ENCODE measurements at places on chromosomes 2 and 18. TPM values are rescaled to one million over a fixed set of nuclear protein-coding genes. Genes with fewer than 3 reads are reported as not detected.
A peak's percentile ranks its signal among the peaks of the same experiment; 100 is the strongest.

- DNase-seq, result no peak
- H3K27ac ChIP-seq, result no peak overlapping the region
- H3K27me3 ChIP-seq, result no peaks in the 10 kb centered on the region
- no peaks in the 10 kb centered on the region for H3K36me3 ChIP-seq
- no peak overlapping the region for H3K4me3 ChIP-seq
Measured at GRCh38 chr18:49886891-49887764, 73.8 kb upstream of the ACAA2 start.

GRCh38 chr2:110735366-110735765 is 3.0 kb downstream of the ACOXL start:
- H3K4me1 ChIP-seq, result no peaks in the 10 kb centered on the region
- H3K27me3 ChIP-seq, result peaks cover 39% of the 10 kb centered on the region
- no peak overlapping the region for H3K27ac ChIP-seq
- no peaks in the 10 kb centered on the region for H3K36me3 ChIP-seq
- no peak overlapping the region for H3K4me3 ChIP-seq

DNA sequence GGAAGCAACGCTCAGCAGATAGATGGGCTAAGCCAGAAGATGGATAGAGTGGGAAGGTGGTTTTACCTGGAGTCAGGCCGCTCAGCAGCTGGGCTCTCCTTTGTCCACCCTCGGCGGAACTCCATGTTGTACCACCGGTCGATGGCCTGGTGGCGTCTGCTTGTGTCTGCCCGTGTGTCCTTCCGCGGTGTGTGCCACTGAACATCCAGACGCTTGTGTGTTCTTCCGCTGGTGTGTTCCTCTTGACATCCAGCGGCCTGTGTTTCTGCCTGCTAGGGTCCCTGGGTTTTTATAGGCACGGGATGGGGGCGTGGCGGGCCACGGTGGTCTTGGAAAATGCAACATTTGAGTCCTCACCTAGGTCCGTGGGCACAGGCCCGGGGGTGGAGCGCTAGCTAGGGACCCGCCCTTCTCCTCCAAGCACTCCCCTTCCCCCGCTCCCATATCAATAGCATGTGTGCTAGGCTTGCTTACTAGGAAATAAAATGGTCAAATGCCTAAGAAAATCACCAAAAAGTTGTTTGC is 1431.7 kb upstream of the ACVR2A start:
- H3K4me3 ChIP-seq, result no peak overlapping the region
- H3K4me1 ChIP-seq, result no peaks in the 10 kb centered on the region
- DNase-seq, result no peak
- no peaks in the 10 kb centered on the region for H3K27me3 ChIP-seq

DNA sequence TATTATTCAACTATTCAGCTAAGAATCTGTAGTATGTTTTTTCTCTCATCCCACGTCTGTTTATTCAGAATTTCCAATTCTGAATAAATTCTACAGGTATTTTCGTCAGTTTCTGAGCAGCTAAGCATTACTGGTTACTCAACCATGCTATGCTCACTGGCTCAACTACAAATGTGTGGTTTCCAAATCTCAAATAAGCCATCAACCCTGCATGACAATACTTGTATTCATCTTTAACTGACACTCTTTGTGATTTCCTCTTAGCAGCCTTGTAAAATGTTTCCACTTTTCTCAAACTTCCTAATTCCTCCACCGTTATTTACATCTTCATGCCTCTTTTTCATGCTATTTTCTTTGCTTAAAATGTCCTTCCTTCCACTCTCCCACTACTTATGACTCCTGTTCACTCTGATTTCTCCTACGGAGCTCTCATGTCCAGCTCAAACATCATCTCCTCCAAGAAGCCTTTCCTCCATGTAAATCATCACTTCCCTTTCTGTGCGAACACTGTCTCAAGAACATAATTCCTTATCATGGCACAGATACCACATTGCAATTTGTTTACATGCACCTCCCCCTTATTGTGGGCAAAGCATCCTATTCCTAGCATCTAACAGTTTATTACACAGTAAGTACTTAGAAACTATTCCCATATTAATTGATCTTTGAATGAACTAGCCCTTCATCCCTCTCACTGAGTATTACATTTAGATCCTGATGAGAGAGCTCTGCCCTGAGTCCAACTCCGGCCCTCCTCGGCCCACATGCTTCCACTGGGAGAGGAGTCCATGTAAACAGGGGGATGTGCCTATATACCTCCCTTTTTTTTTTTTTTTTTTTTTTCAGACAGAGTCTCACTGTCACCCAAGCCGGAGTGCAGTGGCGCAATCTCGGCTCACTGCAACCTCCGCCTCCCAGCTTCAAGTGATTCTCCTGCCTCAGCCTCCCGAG is 10.5 kb downstream of the CCDC88A start:
- H3K4me1 ChIP-seq, result peaks cover 6% of the 10 kb centered on the region
- no peaks in the 10 kb centered on the region for H3K27me3 ChIP-seq
- H3K36me3 ChIP-seq, result peaks cover 5% of the 10 kb centered on the region
- no peak overlapping the region for H3K4me3 ChIP-seq

DNA sequence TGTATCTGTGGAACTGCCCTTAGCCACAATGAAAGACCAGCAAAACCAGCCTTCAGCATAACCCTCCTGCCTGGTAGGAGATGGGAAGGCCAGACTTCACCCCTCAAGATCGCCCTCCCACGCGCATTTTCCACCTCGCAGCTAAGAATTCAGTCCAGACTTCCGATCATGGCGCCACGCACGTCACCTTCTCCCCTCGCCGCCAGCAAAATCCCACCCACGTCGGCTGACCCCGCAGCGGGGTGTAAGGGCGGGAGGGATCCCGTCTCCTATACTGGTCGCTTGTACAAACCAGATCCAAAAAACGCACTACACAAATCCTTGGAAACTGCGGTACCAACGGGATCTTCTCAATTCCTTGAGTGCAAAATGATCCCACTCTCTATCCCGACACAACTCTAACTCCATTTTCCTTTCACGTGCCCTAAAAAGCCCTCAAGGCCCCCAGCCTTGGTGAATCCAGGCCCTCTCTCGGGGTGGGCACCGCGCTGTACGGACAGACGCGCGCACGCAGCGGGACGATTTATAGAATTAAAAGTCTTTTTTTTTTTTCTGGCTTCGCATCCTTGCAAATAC is 1.0 kb upstream of the BMPR2 start:
- peaks cover 4% of the 10 kb centered on the region for H3K4me1 ChIP-seq
- peak overlapping the region; percentile 82 for H3K4me3 ChIP-seq
- H3K36me3 ChIP-seq, result no peaks in the 10 kb centered on the region
- no peaks in the 10 kb centered on the region for H3K27me3 ChIP-seq
- H3K27ac ChIP-seq, result peak overlapping the region; percentile 99

DNA sequence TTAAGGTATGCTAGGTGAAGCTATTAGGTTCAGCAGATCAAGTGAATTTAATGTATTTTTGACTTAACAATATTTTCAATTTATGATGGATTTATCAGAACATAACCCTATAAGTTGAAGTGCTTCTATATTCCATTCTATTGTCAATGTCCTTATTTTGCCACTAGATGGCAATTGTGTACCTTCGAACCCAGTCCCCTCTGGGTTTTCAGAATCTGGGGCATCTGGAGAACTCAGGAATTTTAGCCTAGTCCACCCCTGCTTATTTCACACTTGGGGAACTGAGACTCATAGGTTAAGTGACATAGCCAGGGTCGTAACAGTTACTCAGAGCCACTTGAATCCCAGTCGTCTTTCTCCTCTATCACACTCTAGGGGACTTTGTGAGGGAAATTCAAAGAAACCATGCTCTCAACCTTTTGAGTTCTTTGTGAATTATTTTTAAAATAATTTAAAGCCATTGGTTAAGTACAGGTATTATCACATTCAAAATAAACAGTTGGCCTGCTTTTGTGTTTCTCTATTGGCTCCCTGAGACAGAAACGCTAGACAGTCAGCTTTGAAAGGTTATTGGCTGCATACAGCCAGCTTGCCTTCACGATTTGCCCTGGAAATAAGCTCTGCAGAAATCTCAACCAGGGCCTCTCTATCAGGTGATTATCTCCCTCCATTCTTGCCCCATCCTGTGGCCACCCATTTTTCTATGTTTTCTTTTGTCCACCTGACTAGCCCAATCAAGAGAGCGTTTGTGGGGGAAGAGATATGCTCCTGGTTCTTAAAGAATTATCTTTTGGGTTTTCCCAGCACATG is 145.0 kb downstream of the TTC27 start:
- DNase-seq, result peak; percentile 84
- H3K4me1 ChIP-seq, result no peaks in the 10 kb centered on the region
- H3K36me3 ChIP-seq, result no peaks in the 10 kb centered on the region
- H3K27ac ChIP-seq, result no peak overlapping the region
- no peak overlapping the region for H3K4me3 ChIP-seq
- no peaks in the 10 kb centered on the region for H3K27me3 ChIP-seq

DNA sequence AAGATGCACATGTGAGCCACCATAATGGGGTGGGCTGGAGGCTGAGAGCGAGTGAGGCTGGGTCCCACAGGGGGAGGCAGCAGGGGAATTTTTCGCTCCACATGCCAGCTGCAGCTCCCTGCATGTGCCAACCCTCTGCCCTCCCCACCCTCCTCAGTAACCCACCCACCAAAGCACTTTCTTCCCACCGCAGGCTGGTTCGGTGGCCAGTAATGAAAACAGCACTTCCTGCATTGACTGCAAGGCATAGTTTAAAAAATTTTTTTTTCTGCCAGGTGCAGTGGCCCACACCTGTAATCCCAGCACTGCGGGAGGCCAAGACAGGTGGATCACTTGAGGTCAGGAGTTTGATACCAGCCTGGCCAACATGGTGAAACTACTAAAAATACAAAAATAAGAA is 147.5 kb upstream of the TTC39C start:
- H3K27me3 ChIP-seq, result no peaks in the 10 kb centered on the region
- no peaks in the 10 kb centered on the region for H3K4me1 ChIP-seq
- H3K4me3 ChIP-seq, result no peak overlapping the region
- H3K36me3 ChIP-seq, result no peaks in the 10 kb centered on the region

DNA sequence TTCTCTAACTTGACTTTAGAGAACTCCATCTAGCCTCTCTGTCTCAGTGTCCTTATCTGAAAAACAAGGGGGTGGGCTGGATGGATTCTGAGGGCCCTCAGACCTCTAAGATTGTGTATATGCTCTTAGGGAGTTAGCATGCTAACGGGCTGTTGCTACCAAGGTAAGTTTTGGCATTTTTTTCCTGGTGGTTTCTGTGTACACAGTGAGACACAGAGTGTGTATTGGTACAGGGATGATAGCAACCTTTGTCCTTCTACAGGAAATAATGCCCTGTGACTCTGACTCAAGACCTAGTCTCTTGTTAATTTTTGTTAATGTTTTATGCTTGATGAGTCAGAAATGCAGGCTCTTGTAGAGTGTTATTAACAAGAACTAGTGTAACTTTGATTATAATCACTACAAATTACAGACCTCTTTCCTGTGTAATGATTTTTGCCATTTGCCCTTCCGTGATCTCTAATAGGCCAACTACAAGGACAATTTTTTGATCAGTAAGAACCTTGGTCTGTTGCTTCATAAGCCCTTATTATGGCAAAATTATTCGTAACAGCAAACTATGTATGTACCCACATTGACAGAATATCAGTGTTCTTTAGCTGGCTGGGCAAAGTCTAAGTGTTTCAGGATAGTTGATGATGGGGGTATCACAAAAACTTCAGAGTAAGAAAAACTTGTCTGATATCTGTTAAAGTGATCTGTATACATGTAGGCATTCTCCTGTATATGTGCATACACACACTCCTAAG is 89.7 kb downstream of the SPTBN1 start:
- no peak overlapping the region for H3K4me3 ChIP-seq
- H3K27me3 ChIP-seq, result no peaks in the 10 kb centered on the region
- H3K4me1 ChIP-seq, result peaks cover 5% of the 10 kb centered on the region

DNA sequence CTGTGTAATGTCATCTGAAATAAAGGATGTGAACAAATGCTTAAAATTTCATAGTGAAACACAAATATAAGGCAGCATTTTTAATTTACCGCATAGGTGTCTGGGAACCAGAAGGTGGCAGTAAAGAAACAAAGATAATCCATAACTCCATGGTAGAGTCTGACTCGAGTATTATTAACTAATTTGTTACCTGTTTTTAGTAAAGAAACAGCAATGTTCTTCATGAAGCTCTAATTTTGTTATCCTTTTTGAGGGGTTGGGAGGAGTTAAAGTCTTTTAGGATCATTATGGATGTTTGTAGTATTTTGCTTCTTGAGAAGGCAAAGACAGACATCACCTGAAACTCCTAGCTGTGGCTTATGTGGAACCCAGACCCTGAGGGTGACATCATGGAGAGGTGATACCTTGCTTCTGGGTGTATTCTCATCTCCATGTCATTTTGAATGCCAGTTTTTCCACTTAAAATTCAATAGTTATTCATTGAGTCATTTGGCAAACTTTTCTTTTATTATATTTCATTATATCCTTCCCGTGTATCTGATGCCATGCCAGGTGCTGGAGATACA is 286.2 kb upstream of the EPAS1 start:
- H3K36me3 ChIP-seq, result no peaks in the 10 kb centered on the region
- peak; percentile 45 for DNase-seq
- H3K27me3 ChIP-seq, result no peaks in the 10 kb centered on the region
- no peak overlapping the region for H3K27ac ChIP-seq
- H3K4me3 ChIP-seq, result no peak overlapping the region

GRCh38 chr18:12048827-12049175 is 44.8 kb upstream of the ANKRD62 start:
- peak; percentile 85 for DNase-seq
- peaks cover 6% of the 10 kb centered on the region for H3K4me1 ChIP-seq
- no peak overlapping the region for H3K27ac ChIP-seq
- H3K4me3 ChIP-seq, result peak overlapping the region; percentile 2

GRCh38 chr2:222293660-222294630 is 4.9 kb downstream of the PAX3 start:
- H3K27ac ChIP-seq, result no peak overlapping the region
- no peak for DNase-seq
- H3K4me3 ChIP-seq, result no peak overlapping the region
- H3K27me3 ChIP-seq, result peaks cover 83% of the 10 kb centered on the region
- H3K4me1 ChIP-seq, result peaks cover 2% of the 10 kb centered on the region

GRCh38 chr18:53864770-53865169 is 359.7 kb downstream of the MBD2 start:
- no peaks in the 10 kb centered on the region for H3K36me3 ChIP-seq
- H3K4me1 ChIP-seq, result no peaks in the 10 kb centered on the region
- no peaks in the 10 kb centered on the region for H3K27me3 ChIP-seq

DNA sequence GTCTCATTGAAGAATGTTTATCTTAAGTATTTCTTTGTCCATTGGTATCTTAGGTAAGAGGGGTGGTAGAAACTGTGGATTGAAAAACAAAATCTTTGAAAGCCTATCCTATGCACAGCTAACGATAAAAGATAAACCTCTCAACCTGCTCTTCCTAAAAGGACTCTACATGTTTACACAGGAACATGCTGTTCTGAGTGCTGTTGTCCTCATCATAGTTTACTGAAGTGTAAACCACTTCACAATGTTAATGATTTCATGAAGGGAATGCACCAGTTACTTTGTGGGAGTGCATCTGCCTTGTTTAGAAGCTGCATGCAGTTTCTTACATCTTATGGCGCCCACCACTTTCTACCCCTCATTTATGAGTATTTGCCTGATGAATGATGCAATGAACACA is 1.2 kb downstream of the ACMSD start:
- no peak overlapping the region for H3K4me3 ChIP-seq
- no peaks in the 10 kb centered on the region for H3K4me1 ChIP-seq
- no peak overlapping the region for H3K27ac ChIP-seq
- no peaks in the 10 kb centered on the region for H3K36me3 ChIP-seq

Gene OR6B2
- total RNA-seq, result not detected

Gene SLC40A1
- total RNA-seq, result 97.4 TPM

Gene IL36G
- not detected for total RNA-seq

Gene C2orf92
- 0.77 TPM for total RNA-seq

Gene CPO
- under 0.01 TPM for total RNA-seq

Gene ZC3H15
- 92.7 TPM for total RNA-seq

Gene KLF7
- total RNA-seq, result 12.9 TPM

Gene CMPK2
- total RNA-seq, result 0.26 TPM

All from fibroblast of lung (primary cell).